ENCODE measurements at places on chromosomes 12 and 14.

- peaks cover 14% of the 10 kb centered on the region for H3K36me3 ChIP-seq
- H3K27ac ChIP-seq: no peak overlapping the region
- peaks cover 2% of the 10 kb centered on the region for H3K4me1 ChIP-seq
- no peaks in the 10 kb centered on the region for H3K27me3 ChIP-seq
- no peak overlapping the region for H3K4me3 ChIP-seq
These were observed 65.6 kb downstream of the FERMT2 start for GRCh38 chr14:52885230-52885629.

- no peaks in the 10 kb centered on the region for H3K4me1 ChIP-seq
- H3K36me3 ChIP-seq: no peaks in the 10 kb centered on the region
- H3K27me3 ChIP-seq: no peaks in the 10 kb centered on the region
- DNase-seq: no peak
These were observed 277.9 kb upstream of the DCN start for GRCh38 chr12:91460469-91460868.

GRCh38 chr12:56996793-56997545 lies 9.4 kb downstream of the ZBTB39 start:
- H3K27ac ChIP-seq: no peak overlapping the region
- H3K36me3 ChIP-seq: peaks cover 32% of the 10 kb centered on the region
- H3K27me3 ChIP-seq: no peaks in the 10 kb centered on the region
- no peak for DNase-seq

DNA sequence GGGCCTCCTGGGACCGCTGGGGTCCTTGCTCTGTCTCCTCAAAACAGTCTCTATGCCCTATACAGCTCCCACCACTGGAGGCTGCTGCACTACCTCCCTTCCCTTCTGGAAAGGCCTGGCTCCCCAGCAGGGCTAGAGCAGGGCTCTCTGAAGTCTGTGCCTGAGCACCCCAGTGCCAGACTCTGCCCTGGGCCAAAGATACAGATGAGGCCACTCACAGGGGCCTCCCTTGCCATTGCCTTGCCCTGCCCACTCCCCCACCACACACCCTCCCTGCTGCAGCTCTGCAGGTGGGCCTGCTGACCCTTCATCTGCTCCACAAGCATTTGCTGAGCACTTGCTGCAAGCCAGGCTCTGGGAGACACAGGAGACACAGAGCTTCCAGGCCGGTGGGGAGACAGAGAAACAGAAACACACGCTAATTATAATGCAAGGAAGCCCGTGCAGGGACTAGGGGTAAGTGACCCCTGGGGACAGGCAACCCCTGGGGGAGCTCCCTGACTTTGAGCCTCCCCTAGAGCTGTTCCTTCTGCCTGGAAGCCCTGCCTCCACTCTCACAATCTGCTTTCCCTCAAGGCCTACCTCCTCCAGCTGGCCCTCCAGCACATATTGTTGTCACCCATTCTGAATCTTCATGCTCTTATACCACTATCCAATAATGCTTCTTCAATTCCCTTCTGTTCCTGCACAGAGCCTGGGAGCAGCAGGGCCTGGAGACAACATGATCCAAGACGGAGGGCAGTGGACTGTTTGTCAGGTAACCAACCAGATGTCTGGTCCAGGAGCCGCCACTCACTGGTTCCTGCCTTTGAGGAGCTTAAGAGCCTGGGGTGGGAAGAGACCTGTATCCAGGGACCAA lies 32.6 kb upstream of the PNMA1 start:
- H3K36me3 ChIP-seq: peaks cover 27% of the 10 kb centered on the region
- peak overlapping the region; percentile 46 for H3K27ac ChIP-seq
- peaks cover 78% of the 10 kb centered on the region for H3K4me1 ChIP-seq
- no peak overlapping the region for H3K4me3 ChIP-seq
- peak; percentile 45 for DNase-seq
- H3K27me3 ChIP-seq: no peaks in the 10 kb centered on the region

DNA sequence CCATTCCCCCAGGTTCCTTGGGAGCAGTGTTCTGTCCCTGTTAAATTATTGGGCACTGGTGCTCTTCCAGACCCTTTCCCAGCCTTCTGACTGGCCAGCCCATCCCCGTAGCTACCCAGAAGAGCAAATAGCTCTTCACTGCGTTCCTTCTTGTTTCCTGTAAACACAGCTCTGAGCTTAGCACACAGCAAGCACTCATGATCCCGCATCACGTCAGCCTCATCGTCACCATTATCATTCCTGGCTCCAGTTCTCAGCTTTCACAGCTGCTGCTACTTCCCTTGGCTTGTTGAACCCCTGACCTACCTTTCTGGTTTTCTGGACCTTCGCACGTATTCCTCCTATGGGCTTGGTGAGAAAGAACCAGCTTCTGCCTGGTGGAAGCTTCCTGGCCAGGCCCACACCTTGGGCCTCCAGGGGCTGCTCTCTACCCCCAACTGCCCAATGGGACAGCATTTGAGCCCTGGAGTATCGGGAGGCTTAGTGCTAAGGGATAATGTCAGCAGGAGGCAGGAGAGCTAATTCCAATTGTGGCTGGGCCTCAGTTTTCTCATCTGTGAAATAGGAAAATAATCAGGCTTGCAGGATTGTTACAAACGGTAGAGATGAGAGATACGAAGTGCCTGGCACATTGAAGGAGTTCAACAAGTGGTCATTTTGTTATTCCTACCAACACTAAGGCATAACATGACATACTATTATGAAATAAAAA lies 22.6 kb upstream of the PAPOLA start:
- H3K27ac ChIP-seq: no peak overlapping the region
- DNase-seq: peak; percentile 8
- H3K4me3 ChIP-seq: no peak overlapping the region
- H3K4me1 ChIP-seq: no peaks in the 10 kb centered on the region

- H3K27ac ChIP-seq: no peak overlapping the region
- no peak overlapping the region for H3K4me3 ChIP-seq
- H3K4me1 ChIP-seq: no peaks in the 10 kb centered on the region
- no peaks in the 10 kb centered on the region for H3K27me3 ChIP-seq
These were observed 832.0 kb downstream of the GALC start for GRCh38 chr14:87160989-87161388.

DNA sequence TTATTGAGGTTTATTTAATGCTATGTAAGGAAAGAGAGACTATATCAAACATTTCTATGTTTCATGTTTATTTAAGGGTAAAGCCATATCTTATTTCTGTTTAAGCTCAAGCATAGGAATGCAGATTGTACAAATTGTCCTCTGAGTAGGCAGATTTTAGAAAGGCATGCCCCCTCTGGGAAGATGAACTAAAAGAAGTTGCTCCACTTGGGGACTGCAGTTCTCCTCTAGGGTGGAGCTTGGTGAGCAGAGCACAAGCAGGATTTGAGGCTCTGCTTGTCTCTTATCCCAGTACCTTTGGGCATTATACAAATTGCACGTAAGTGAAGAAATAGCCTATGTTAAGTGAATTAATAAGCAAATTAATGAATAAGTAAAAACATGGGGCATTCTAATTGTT lies 96.2 kb upstream of the PDE3A start:
- no peaks in the 10 kb centered on the region for H3K27me3 ChIP-seq
- no peak overlapping the region for H3K27ac ChIP-seq
- H3K4me3 ChIP-seq: no peak overlapping the region
- DNase-seq: no peak
- H3K4me1 ChIP-seq: no peaks in the 10 kb centered on the region

GRCh38 chr14:103526247-103526913 lies 2.6 kb upstream of the TRMT61A start:
- DNase-seq: no peak
- peaks cover 73% of the 10 kb centered on the region for H3K4me1 ChIP-seq
- no peak overlapping the region for H3K4me3 ChIP-seq

- peaks cover 12% of the 10 kb centered on the region for H3K36me3 ChIP-seq
- H3K27me3 ChIP-seq: no peaks in the 10 kb centered on the region
- H3K4me3 ChIP-seq: no peak overlapping the region
These were observed 60.7 kb downstream of the POLR3B start for GRCh38 chr12:106417926-106418910.

DNA sequence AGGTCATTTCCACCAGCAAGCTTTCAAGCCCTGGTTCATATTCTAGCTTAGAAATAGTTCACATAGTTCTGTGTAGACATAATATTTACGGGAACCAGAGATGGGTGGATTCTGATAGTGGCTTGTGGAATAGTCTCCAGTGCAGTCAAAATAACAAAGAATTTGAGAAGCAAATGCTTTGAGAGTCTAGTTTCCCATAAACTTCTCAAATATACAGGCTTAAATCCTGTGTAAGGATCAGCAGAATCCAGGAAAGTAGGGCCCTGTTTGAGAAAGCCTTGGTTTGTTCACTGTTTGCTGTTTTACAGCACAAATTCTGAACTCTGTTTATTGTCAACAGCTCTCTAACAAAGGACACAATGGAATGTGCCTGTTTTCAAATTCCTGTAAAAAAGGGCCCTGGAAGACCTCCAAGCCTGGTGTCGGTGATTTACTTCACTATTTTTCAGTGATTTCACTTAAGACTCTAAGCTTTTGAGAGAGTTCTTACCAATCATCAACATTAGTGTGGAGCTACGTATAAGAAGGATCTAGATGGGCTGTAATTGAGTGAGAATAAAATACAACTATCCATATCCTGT lies 11.4 kb upstream of the FOS start:
- peak; percentile 81 for DNase-seq
- H3K4me3 ChIP-seq: no peak overlapping the region
- peaks cover 4% of the 10 kb centered on the region for H3K4me1 ChIP-seq
- H3K27me3 ChIP-seq: no peaks in the 10 kb centered on the region
- peak overlapping the region; percentile 92 for H3K27ac ChIP-seq

GRCh38 chr12:61137677-61138414 lies 1122.4 kb upstream of the USP15 start:
- DNase-seq: no peak
- no peak overlapping the region for H3K4me3 ChIP-seq
- H3K4me1 ChIP-seq: no peaks in the 10 kb centered on the region
- H3K27me3 ChIP-seq: no peaks in the 10 kb centered on the region
- H3K36me3 ChIP-seq: no peaks in the 10 kb centered on the region

- DNase-seq: peak; percentile 8
- no peaks in the 10 kb centered on the region for H3K36me3 ChIP-seq
- no peak overlapping the region for H3K27ac ChIP-seq
- H3K4me3 ChIP-seq: no peak overlapping the region
These were observed 57.3 kb downstream of the TTC7B start for GRCh38 chr14:90758959-90759358.

GRCh38 chr14:21426692-21427091 lies 29.2 kb downstream of the CHD8 start:
- peaks cover 62% of the 10 kb centered on the region for H3K36me3 ChIP-seq
- no peak for DNase-seq
- no peak overlapping the region for H3K27ac ChIP-seq
- H3K27me3 ChIP-seq: no peaks in the 10 kb centered on the region

DNA sequence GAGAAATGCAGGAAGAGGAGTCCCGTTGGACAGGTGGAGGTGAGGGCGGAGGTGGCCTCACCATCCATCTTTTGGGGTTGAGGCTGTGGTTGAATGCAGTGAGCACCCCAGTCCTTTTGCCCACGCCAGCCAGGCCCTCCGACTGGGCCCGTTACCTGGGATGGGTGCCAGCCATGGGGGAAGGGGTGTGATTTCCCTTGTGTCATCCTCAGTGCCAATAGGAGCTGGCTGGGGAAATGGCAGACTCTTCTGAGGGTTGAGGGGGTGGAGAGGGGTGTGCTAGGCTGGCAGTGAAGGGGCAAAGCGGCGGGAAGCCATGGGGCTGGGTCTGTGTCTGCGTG lies 9.6 kb downstream of the KCNH3 start:
- H3K36me3 ChIP-seq: no peaks in the 10 kb centered on the region
- peaks cover 90% of the 10 kb centered on the region for H3K27me3 ChIP-seq
- no peak overlapping the region for H3K27ac ChIP-seq
- H3K4me3 ChIP-seq: peak overlapping the region; percentile 66
- H3K4me1 ChIP-seq: peaks cover 19% of the 10 kb centered on the region

DNA sequence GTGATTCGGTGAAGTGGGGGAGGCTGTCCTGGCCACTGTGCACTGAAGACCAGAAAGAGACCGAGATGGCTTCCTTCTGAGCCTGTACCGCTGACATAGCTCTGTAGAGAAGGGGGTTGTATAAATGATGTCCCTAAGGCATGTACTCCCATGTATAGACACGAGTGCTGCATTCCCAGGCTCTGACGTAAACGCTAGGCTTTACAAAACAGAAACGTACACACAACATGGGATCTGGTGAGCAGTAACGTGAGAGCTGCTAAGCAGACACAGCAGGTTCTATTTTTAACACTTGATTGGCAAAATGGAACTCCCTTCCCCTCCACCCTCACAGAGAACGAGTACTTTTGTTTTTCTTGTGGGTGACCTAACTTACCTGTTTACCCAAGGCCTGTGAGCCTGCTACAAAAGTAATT lies 35.9 kb downstream of the ACADS start:
- peaks cover 13% of the 10 kb centered on the region for H3K4me1 ChIP-seq
- peaks cover 38% of the 10 kb centered on the region for H3K36me3 ChIP-seq
- no peaks in the 10 kb centered on the region for H3K27me3 ChIP-seq

- no peak for DNase-seq
- H3K36me3 ChIP-seq: no peaks in the 10 kb centered on the region
- no peak overlapping the region for H3K27ac ChIP-seq
- no peak overlapping the region for H3K4me3 ChIP-seq
These were observed 85.9 kb upstream of the CCDC91 start for GRCh38 chr12:28104316-28104715.

GRCh38 chr12:95940514-95940913 lies 1.9 kb downstream of the CCDC38 start:
- H3K27me3 ChIP-seq: peaks cover 4% of the 10 kb centered on the region
- DNase-seq: no peak

DNA sequence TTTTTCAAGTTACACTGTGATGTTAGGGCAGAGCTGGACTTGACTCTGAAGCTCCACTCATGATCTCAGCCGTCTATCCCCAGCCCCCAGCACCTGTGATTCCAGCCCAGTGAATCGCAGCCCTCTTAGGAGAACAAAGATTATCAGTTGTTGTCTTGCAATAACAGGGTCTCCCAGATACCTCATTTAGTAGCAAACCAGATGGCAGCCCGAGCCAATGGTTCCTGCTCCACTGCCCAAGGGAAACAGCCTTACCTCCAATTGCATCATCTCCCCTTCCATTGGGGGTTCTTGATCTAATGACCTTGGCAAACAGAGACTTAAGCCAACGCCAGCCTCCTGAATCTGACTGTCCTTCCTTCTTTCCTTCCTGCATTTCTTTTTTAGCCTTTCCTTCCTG lies 371.2 kb downstream of the BCL11B start:
- no peaks in the 10 kb centered on the region for H3K27me3 ChIP-seq
- no peak overlapping the region for H3K4me3 ChIP-seq
- H3K27ac ChIP-seq: no peak overlapping the region
- H3K4me1 ChIP-seq: no peaks in the 10 kb centered on the region
- no peak for DNase-seq

DNA sequence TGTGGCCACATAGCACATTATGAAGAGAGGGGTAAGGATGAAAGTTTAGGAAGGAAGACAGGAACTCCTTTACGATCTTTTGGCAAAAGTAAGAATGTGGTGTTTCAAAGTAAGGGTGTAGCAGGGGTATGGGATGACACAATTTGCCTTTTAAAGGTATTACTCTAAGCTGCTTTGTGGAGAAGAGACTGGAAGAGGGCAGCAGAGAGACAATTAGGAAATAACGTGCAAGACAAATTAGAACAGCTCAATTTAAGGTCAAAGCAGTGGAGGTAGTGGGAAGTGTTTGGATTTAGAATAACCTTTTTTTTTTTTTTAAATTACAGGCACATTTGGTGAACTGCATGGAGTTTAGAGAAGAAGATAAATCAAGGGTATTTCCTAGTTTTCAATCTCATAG lies 342.6 kb downstream of the NOVA1 start:
- no peak overlapping the region for H3K27ac ChIP-seq
- no peak overlapping the region for H3K4me3 ChIP-seq
- no peaks in the 10 kb centered on the region for H3K4me1 ChIP-seq
- H3K27me3 ChIP-seq: no peaks in the 10 kb centered on the region
